Activated T-helper 2 cell treated with anti-CD3 and anti-CD28 coated beads, Interferon-gamma antibody, Interleukin-2, Interleukin-4, amounts not matched to agents 10 μg/mL and 5 μg/mL and 100 μg/mL, durations not matched to agents 14 hours and 24 hours and 36 hours (primary cell): ENCODE measurements at places on chromosomes 7 and 10. TPM values are rescaled to one million over a fixed set of nuclear protein-coding genes. Genes with fewer than 3 reads are reported as not detected.

DNA sequence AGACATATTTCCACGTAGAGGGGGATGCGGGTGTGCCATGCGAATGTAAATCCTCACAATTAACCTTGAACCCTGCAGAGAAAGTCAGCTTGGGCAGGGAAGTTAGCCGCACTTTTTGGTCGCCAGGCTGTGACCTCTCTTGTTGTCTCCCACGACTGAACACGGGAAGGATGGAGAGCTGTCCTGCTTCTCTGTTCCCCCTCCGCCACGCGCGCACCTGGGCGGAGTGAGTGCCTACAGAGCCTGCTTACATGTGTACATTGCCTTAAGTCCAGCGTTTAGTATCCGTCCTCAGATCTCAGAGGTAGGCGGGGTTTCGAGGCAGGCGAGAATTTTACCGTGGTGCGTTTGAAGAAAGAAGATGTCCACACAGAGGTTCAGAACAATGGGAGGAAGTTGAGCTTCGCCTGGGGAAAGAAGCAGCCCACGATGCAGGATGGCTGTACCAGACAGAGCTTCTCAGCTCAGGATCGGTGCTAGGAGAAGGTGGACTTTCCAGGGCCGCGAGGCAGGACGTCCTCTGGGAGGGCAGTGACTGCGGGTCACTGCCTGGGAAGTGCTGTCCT lies 482 bp upstream of the ERCC6 start:
- DNase-seq = no peak
- peak overlapping the region; percentile 94 for H3K27ac ChIP-seq
- peaks cover 4% of the 10 kb centered on the region for H3K27me3 ChIP-seq

GRCh38 chr7:14322724-14323123 lies 333.3 kb upstream of the ETV1 start:
- H3K27ac ChIP-seq = no peak overlapping the region
- no peaks in the 10 kb centered on the region for H3K36me3 ChIP-seq
- no peak for DNase-seq
- no peaks in the 10 kb centered on the region for H3K27me3 ChIP-seq
- H3K4me3 ChIP-seq = no peak overlapping the region
- no peaks in the 10 kb centered on the region for H3K4me1 ChIP-seq

The PVRIG gene
- 18.7 and 21.7 TPM in 2 replicates for total RNA-seq

DNA sequence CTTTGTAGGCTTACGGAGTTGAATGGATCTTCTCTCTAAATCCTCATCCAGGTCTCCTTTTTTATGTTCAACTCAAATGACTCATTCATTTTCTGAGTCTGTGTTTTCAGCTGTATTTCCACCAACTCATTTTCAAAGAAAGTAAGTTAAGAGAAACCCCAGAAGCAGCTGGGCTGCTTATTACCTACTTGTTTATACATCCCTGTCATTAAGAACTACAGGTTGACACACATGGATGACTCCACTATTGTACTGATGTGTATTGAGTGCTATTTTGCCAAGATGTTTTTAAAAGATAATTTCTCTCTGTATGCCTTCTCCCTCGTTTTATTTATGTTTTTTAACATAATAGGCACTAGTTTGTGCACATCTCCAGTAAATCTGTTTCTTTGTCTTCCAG lies 41.9 kb downstream of the DGKI start:
- H3K36me3 ChIP-seq = no peaks in the 10 kb centered on the region
- no peaks in the 10 kb centered on the region for H3K4me1 ChIP-seq
- peaks cover 3% of the 10 kb centered on the region for H3K27me3 ChIP-seq

DNA sequence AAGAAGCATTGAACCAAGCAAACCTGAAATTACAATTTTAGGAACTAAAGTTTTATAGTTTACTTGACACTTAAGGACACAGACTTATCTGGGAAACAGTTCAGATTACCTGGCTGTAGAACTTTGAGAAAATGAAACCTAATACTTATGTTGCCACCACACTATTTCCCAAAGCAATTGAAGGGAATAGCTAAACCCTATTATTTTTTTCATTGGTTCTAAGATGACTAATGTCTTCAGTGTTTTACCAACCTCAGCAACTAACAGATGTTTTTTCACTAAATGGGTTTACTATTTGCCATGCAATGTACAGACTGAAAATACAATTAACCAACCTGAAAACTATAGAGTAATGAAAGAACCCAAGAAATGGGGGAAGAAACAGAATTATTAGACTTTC lies 689.6 kb downstream of the SORCS1 start:
- no peaks in the 10 kb centered on the region for H3K36me3 ChIP-seq
- no peaks in the 10 kb centered on the region for H3K27me3 ChIP-seq
- H3K27ac ChIP-seq = no peak overlapping the region

GRCh38 chr10:74083304-74083703 lies 67.3 kb downstream of the AP3M1 start:
- H3K4me3 ChIP-seq = no peak overlapping the region
- no peaks in the 10 kb centered on the region for H3K27me3 ChIP-seq
- no peak overlapping the region for H3K27ac ChIP-seq
- peaks cover 34% of the 10 kb centered on the region for H3K4me1 ChIP-seq
- H3K36me3 ChIP-seq = peaks cover 21% of the 10 kb centered on the region

GRCh38 chr7:57404343-57404966 lies 45.5 kb upstream of the ZNF716 start:
- H3K27me3 ChIP-seq = no peaks in the 10 kb centered on the region
- no peak overlapping the region for H3K4me3 ChIP-seq

GRCh38 chr10:104374591-104374990 lies 21.0 kb downstream of the CFAP58 start:
- H3K27ac ChIP-seq = no peak overlapping the region
- peaks cover 27% of the 10 kb centered on the region for H3K27me3 ChIP-seq
- no peak overlapping the region for H3K4me3 ChIP-seq

DNA sequence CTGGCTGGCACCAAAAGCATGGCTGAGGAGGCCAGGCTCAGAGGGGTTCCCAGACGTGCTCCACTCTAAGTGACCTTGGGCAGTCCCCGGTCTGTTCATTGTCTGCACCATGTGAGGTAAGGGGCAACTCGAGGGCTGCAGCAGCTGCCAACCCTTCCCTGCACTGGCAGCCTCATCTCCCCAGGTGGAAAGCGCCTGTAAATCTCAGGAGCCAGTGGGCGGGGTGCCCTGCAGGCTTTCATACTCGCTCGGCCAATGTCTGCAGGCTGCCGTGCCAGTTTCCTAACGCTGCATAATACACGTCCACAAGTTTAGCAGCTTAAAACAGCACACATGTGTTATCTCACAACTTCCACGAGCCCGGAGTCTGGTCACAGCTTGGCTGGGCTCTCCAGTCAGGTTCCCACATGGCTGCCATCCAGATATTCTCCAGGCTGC lies 12.6 kb upstream of the GDF10 start:
- H3K27me3 ChIP-seq = no peaks in the 10 kb centered on the region
- no peak overlapping the region for H3K27ac ChIP-seq
- H3K36me3 ChIP-seq = no peaks in the 10 kb centered on the region
- peaks cover 18% of the 10 kb centered on the region for H3K4me1 ChIP-seq

The SDK1 gene
- total RNA-seq = 0.48 and 1.2 TPM in 2 replicates

DNA sequence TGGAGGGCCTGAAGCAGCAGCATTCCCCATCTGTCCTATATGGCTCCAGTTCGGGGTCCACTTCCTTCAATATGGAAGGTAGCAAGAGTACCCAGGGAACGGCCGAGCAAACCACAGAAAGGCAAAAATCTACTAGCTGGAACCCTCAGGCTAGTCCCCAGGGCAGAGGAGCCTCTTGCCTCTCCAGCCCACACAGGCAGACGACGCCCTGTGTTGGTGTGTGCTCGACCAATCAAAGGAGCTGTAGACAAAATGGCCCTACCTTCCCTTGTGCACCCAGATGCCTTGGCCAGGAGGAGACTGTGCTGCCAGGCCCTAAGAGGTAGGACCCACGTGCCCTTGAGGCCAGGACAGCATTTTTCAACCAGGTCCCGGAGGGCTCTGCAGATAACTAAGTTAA lies 91.5 kb downstream of the FAM53B start:
- no peak overlapping the region for H3K4me3 ChIP-seq
- no peak overlapping the region for H3K27ac ChIP-seq
- no peak for DNase-seq
- peaks cover 14% of the 10 kb centered on the region for H3K36me3 ChIP-seq
- H3K27me3 ChIP-seq = no peaks in the 10 kb centered on the region

DNA sequence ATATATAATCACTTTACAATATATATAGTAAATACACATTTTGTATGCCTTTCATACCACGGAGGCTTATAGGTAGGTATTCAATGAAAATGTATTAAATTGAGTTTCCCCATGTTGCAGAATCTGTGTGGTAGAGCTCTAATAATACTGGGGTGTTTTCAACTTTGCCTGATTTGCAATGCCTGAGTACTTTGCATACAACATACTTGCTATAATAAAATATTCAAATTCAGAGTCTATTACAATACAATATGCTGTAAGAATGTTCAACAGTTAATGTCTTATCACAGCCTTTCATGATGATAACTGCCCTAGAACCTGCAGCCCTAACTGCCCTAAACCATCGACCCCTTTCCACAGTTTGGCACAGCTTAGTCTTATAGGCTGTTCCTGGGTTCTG lies 114.6 kb downstream of the DGKI start:
- no peaks in the 10 kb centered on the region for H3K36me3 ChIP-seq
- no peak overlapping the region for H3K27ac ChIP-seq
- no peak overlapping the region for H3K4me3 ChIP-seq
